CD8-positive, alpha-beta memory T cell (primary cell): ENCODE measurements at places on chromosomes 2 and 18. TPM values are rescaled to one million over a fixed set of nuclear protein-coding genes. Genes with fewer than 3 reads are reported as not detected.

Gene GKN2
- not detected for total RNA-seq

Gene SFT2D3
- 5.5 TPM for total RNA-seq

- no peak for DNase-seq
- no peak overlapping the region for H3K27ac ChIP-seq
- H3K4me1 ChIP-seq: no peaks in the 10 kb centered on the region
Measured at GRCh38 chr2:76160670-76161069, 450.0 kb upstream of the GCFC2 start.

DNA sequence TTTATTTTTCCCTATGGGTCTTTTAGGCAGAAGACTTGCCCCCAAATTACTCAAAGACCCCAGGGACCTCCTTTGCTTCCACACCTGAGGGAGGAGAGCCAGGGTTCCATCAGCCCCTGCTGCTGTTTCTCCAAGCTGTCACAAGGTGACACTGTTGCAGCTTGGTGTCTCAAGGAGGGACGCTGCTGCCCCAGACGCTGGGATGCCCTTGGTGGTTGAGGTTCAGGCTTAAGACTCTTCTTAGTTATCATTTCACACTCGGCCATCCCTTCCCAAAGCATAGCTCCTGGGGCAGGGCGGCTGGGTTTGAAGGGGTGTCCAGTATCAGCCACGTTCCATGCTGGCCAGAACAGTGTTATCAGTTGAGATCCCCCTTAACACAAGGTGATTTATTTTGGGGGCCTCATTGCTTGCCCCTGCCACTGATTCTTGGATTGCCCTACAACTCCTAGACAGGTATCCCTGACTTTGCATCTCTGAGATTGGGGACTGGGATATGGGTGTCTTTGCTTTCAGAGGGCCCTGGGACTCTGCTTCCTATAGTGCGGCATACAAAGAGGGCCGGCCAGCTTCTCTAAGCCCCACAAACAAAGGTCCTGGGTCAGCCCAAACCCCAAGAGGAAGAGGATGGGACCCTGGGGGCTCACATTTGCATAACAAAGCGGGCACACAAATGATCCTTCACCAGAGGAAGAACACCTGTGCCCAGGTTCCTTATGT is 22.7 kb downstream of the GPR55 start:
- peaks cover 18% of the 10 kb centered on the region for H3K4me1 ChIP-seq
- no peaks in the 10 kb centered on the region for H3K27me3 ChIP-seq

DNA sequence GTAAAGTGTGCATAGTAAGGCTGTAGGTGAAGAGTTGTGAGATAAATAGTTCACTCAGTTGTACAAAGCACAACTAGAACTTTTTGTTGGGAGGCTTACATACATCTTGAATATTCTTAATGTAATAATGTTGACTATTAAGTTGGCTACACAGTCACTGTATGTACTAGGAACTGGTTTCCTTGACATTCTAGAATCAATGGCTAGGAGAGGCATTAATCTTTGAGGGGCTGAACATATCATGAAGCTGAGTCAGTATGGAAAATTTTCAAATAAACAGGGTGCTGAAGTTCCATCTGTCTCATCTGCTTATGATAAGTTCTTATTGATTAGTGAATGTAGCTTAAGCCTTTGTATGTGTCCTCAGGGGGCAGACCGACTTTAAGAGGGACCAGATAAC is 23.4 kb downstream of the METTL21A start:
- no peaks in the 10 kb centered on the region for H3K36me3 ChIP-seq
- H3K4me3 ChIP-seq: no peak overlapping the region
- no peak overlapping the region for H3K27ac ChIP-seq
- no peaks in the 10 kb centered on the region for H3K27me3 ChIP-seq
- no peaks in the 10 kb centered on the region for H3K4me1 ChIP-seq

GRCh38 chr2:186032102-186032738 is 293.6 kb downstream of the FSIP2 start:
- H3K27ac ChIP-seq: no peak overlapping the region
- H3K36me3 ChIP-seq: no peaks in the 10 kb centered on the region
- H3K4me1 ChIP-seq: no peaks in the 10 kb centered on the region
- no peak for DNase-seq

GRCh38 chr2:176490061-176490861 is 221.0 kb downstream of the MTX2 start:
- H3K27me3 ChIP-seq: no peaks in the 10 kb centered on the region
- H3K36me3 ChIP-seq: no peaks in the 10 kb centered on the region

DNA sequence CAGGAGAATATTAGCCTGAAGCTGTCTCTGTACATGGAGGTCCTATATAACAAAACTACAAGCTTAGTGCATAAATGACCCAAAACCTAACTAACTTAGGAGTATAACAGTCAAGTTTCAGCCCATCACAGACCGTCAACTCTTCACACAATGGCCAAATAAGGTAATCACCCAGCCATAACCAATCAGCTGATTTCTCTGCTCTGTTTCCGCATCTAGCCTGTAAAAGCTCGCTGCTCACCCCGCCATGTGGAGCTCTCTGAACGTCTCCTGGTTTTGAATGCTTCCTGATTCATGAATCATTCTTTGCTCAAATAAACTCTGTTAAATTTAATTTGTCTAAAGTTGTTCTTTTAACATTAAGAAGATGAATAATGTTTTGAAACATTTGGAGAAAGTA is 593.6 kb downstream of the TMX3 start:
- no peak overlapping the region for H3K27ac ChIP-seq
- H3K4me3 ChIP-seq: no peak overlapping the region
- no peaks in the 10 kb centered on the region for H3K27me3 ChIP-seq
- H3K4me1 ChIP-seq: no peaks in the 10 kb centered on the region
- no peak for DNase-seq

Gene MYCN
- total RNA-seq: not detected

GRCh38 chr2:235505181-235505741 is 11.4 kb downstream of the AGAP1 start:
- no peak overlapping the region for H3K4me3 ChIP-seq
- no peak overlapping the region for H3K27ac ChIP-seq
- H3K27me3 ChIP-seq: peaks cover 4% of the 10 kb centered on the region
- H3K4me1 ChIP-seq: peaks cover 8% of the 10 kb centered on the region
- DNase-seq: no peak

DNA sequence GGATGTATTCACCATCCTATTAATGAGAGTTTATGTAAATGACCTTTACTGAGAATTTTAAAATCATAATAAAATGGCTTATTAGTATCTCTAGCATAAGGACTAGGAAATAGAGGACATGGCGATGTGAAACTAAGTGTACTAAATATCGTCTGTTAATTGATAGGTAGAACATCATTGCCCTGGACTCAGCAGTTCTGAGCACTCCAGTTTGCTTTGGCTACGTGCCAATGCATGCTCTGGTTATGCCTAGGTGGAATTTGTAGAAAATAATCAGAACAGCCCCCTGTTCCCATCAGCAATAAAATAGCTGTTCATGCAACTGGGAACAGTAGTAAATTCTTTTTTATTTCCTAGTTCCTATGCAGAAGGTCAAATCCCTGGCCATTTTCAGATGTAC is 247.8 kb downstream of the DOK6 start:
- H3K27ac ChIP-seq: no peak overlapping the region
- no peak overlapping the region for H3K4me3 ChIP-seq
- DNase-seq: no peak
- no peaks in the 10 kb centered on the region for H3K36me3 ChIP-seq

Gene FAM237A
- total RNA-seq: not detected

GRCh38 chr2:240021488-240022104 is 3.5 kb downstream of the NDUFA10 start:
- no peak overlapping the region for H3K4me3 ChIP-seq
- peaks cover 34% of the 10 kb centered on the region for H3K36me3 ChIP-seq
- peaks cover 15% of the 10 kb centered on the region for H3K4me1 ChIP-seq
- no peak overlapping the region for H3K27ac ChIP-seq
